ENCODE measurements at places on chromosomes 11 and 22.

- peak; percentile 28 for DNase-seq
Observed at GRCh38 chr11:565921-566509, 5.2 kb downstream of the RASSF7 start.

DNA sequence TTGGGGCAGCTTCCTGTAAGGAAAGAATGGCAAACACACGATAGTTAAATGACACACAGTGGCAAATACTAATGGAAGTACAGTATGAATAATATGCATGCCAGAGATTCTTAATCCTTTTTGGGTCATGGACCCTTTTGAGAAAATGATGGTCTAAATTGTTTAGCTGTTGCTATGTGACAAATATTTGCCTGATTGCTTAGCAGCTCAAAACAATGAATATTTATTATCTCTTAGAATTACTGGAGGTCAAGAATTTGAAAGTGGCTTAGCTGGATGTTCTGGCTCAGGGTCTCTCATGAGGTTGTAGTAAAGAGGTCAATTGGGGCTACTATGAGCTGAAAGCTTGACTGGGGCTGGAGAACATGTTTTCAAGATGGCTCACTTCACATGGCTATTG lies 69.7 kb downstream of the FANCF start:
- DNase-seq: no peak

- no peak for DNase-seq
Observed at GRCh38 chr11:36790526-36790925, 192.5 kb upstream of the RAG2 start.

DNA sequence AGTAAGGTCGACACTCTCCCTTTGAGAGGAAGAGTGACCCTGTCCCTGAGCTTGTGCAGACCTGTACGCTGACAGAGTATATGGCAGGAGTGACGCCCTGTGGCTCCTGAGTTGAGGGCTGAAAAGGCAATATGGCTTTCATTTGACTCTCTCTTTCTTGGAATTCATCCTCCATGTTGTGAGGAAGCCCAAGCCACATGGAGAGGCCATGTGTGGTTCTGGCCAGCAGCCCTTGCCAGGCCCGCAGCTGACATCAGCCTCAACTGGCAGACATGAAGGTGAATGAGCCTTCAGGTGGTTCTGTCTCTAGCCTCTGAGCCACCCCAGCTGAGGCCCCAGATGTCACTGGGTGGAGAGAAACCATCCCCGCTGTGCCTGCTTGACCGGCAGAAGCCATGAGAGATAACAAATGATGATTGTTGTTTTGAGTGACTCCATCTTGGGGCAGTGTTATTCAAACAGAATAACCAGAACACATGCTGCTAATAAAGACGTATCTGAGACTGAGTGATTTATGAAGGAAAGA lies 31.9 kb downstream of the SMIM38 start:
- no peak for DNase-seq

DNA sequence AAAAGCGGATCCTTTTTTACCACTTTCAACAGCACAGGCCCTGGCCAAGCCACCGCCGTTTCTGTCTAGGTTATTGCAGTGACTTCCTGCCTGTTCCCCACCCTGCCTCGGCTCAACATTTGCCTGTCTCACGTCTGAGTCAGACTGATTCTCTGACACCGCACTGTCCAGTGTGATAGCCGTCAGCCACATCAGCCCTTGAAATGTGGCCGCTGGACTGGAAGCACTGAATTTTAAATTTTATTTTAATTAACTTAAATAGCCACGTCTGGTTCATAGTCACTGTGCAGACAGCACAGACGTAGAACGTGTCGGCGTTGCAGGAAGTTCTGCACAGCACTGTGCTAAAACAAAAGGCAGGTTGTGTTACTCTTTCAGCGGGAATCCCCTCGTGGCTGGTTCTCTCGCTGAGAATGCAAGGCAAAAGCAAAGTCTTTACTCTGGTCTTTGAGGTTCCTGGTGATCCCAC lies 56.3 kb upstream of the ADSL start:
- DNase-seq: no peak

GRCh38 chr11:110463153-110463552 lies 33.4 kb downstream of the FDX1 start:
- no peak for DNase-seq

GRCh38 chr11:18013790-18014507 lies 1.1 kb upstream of the SERGEF start:
- DNase-seq: no peak

DNA sequence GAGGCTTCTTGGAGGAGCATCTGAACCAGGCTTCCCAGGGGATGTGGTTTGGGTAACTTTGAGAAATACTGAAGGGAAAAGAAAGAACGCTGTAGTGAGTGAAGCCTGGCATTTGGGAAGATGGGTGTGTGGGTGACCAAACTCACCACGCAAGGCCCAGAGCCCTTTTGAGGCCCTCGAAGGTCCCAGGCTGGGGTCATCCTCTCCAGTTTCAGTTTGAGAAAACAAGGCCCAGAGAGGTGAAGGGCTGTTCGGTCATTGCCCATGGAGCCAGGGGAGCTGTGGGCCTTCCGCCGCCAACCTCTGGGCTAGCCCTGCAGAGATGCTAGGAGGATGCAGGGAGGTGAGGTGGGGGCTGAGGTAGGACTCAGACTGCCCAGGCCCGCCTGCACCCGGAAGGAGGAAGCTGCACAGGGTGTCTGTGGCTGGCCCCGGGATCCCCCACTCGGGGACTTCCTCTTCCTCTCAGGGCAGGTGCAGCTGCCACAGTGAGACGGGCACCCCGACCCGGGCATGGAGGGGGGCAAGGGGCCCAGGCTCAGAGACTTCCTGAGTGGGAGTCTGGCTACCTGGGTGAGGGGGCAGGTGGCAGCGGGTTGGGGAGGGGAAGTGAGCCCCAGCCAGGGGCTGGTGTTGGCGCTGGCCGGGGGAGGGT lies at the start of gene CCDC88B:
Gene CCDC88B (plus strand): TSS at position 451 of the 655 bp plus-strand sequence. CDS start 63 bp downstream, at position 514.
- no peak for DNase-seq
